HT-29 (cell line): ENCODE measurements at places on chromosomes 5 and 9. TPM values are rescaled to one million over a fixed set of nuclear protein-coding genes. Genes with fewer than 3 reads are reported as not detected.

- no peak for DNase-seq
Observed at GRCh38 chr5:136905571-136905970, 540.2 kb upstream of the TRPC7 start.

DNA sequence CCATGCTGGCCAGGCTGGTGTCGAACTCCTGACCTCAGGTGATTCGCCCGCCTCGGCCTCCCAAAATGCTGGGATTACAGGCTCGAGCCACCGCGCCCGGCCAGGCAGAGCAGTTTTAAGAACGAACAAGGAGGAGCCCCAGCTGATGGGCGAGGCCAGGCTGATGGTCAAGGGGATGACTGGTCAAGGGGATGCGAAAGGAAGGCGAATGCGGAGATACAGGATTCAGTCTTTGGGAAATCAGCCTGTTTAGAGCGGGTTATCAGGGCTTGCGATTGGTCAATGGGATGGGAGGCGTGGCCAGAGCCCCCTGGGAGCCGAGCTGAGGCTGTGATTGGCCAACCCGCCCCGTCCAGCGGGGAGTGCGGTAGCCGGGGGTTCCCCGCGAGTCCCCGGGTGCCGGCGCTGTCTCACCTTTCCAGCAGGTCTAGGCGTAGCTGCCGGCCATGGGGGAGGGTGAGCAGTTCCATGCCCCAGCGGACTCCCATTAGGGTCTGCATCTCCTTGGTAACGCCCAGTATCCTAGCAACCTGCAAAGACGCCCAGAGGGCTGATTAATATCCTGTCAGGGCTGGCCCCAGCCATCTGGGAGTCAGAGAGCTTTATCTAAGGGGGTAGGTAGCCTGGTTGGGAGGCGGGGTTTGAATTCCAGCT, 7.5 kb upstream of the TOR2A start:
- DNase-seq = no peak

DNA sequence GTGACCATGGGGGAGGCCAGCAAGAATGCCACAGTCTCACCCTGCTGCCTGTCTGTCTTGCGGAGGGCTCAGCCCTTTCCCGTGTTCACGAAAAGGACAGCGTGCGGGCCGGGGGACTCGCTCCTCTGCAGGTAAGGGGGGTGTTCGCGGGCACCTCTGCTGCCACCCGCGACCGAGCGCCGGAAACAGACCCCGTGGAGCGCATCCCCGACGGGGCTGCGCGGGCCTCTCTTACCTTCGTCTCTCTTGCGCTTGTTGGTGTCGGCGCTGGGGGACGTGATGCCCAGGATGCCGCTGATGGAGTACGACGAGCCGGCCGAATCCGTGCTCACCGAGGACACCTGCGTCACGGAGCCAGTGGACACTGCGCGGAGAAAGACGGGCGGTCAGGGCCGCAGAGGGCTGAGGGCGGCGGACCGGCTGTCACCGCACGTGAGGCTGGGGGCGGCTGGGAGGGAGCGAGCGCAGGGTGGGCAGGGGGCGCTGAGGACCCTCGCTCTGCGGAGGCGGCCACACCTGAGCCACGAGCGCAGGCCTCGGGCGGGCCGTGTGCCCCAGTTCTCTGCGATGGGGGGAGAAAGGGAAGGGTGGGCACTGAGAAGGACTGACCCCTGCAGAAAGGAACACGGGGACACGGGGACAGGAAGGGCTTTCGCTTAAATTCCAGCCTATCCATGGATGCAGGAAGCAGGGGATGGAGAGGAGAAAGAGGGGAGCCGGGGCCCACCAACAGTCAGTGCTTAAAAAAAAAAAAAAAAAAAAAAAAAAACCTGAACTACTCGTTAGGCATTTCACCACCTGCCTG, 31.5 kb downstream of the PAX5 start:
- DNase-seq = no peak

Gene OTULINL
- 7.5 and 8.6 TPM in 2 replicates for total RNA-seq
